ACHN (cell line): ENCODE measurements at places on chromosomes 7 and 10.

DNA sequence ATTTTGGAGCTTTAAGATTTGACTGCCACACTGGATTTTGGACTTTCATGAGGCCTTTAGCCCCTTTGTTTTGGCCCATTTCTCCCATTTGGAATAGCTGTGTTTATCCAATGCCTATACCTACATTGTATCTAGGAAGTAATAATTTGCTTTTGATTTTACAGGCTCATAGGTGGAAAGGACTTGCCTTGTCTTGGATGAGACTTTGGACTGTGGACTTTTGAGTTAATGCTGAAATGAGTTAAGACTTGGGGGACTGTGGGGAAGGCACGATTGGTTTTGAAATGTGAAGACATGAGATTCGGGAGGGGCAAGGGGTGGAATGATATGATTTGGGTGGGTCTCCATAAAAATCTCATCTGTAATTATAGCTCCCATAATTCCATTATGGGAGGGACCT, 47.6 kb upstream of the PAPSS2 start:
- no peak for DNase-seq

GRCh38 chr7:16850614-16851466, 30.9 kb downstream of the AGR3 start:
- DNase-seq: no peak

DNA sequence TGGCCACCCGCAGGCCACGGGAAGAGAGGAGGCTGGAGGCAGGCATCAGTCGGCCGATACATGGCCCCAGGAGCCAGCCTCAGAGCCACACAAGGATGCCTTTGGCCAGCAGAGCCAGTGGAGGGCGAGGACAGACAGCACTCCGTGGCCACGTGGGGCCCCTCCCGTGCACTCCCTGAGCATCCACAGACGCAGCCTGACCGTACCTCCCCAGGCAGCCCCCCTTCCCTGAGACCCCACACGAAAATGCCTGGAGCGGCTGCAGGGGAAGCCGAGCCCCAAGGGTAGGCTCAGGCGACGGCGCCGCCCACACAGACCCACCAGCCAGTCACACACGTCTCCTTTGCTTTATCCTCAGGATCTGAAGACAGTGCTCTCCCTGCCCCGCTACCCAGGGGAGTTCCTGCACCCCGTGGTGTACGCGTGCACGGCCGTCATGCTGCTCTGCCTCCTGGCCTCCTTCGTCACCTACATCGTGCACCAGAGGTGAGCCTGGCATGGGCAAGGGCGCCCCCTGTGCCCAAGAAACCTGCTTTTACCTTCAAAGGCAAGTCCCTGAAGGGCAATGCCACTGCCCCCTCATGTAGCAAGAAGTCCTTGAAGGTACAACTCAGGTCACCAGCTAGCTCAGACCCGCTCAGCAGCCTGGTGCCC, 9.0 kb downstream of the ADGRA1 start:
- peak; percentile 35 for DNase-seq

- peak; percentile 55 for DNase-seq
Measured at GRCh38 chr10:97676770-97677581, 10.1 kb downstream of the AVPI1 start.

- DNase-seq: no peak
Measured at GRCh38 chr7:152596824-152597223, 79.1 kb downstream of the XRCC2 start.

GRCh38 chr10:59073456-59074053, 102.9 kb upstream of the PHYHIPL start:
- no peak for DNase-seq

GRCh38 chr10:35046074-35046473, 44.1 kb downstream of the CUL2 start:
- DNase-seq: no peak

GRCh38 chr7:86667732-86668131, 24.0 kb downstream of the GRM3 start:
- no peak for DNase-seq

- DNase-seq: peak; percentile 88
Measured at GRCh38 chr7:74206589-74207120, 3.2 kb upstream of the LAT2 start.

GRCh38 chr7:150803161-150803860, 2.7 kb downstream of the TMEM176A start:
- no peak for DNase-seq

GRCh38 chr10:27506280-27506679, 2.2 kb downstream of the RAB18 start:
- DNase-seq: peak; percentile 42
